Lower lobe of right lung (tissue), 2 donors: ENCODE measurements at places on chromosomes 7 and 10.
A peak's percentile ranks its signal among the peaks of the same experiment; 100 is the strongest.

DNA sequence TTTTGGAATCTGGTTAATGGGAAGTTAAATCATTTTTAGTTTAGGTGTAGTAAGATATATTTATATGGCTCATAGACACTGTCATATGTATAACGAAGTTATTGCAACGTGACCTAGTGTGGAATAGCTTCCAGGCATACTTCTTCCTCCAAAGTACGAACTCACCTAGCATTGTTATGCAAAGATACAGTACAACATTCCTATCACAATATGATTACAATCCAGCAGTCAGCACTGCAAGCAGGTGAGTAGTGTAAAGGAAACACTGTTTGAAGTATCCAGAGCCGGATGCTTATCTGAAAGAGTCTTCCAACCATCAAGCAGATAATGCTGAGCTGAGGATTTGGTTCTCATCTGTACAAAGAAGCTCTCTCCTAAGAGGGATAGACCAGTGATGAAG, 754.4 kb upstream of the IGFBP3 start:
- no peak overlapping the region for H3K27ac ChIP-seq
- H3K4me3 ChIP-seq = no peak overlapping the region
- DNase-seq = no peak
- no peaks in the 10 kb centered on the region for H3K4me1 ChIP-seq

- H3K4me1 ChIP-seq = no peaks in the 10 kb centered on the region
- no peak overlapping the region for H3K27ac ChIP-seq
- DNase-seq = peak; percentile 37
- H3K4me3 ChIP-seq = no peak overlapping the region
- no peaks in the 10 kb centered on the region for H3K27me3 ChIP-seq
- H3K36me3 ChIP-seq = peaks cover 3% of the 10 kb centered on the region
Observed at GRCh38 chr7:1967512-1968396, 265.0 kb downstream of the MAD1L1 start.

GRCh38 chr10:132518572-132519381, 18.8 kb upstream of the INPP5A start:
- H3K4me1 ChIP-seq = peaks cover 70% of the 10 kb centered on the region
- no peaks in the 10 kb centered on the region for H3K36me3 ChIP-seq
- H3K4me3 ChIP-seq = peak overlapping the region; percentile 35
- peak; percentile 85 for DNase-seq
- H3K27ac ChIP-seq = peak overlapping the region; percentile 85

- H3K4me1 ChIP-seq = no peaks in the 10 kb centered on the region
- no peak overlapping the region for H3K4me3 ChIP-seq
- H3K27ac ChIP-seq = no peak overlapping the region
- no peaks in the 10 kb centered on the region for H3K36me3 ChIP-seq
- no peaks in the 10 kb centered on the region for H3K27me3 ChIP-seq
Observed at GRCh38 chr7:51268859-51269258, 47.8 kb downstream of the COBL start.

- no peaks in the 10 kb centered on the region for H3K36me3 ChIP-seq
- no peaks in the 10 kb centered on the region for H3K27me3 ChIP-seq
- H3K4me3 ChIP-seq = no peak overlapping the region
- H3K27ac ChIP-seq = no peak overlapping the region
Observed at GRCh38 chr10:112332022-112332421, 41.9 kb upstream of the ACSL5 start.
